Stimulated activated CD8-positive, alpha-beta memory T cell treated with anti-CD3 and anti-CD28 coated beads, Interleukin-15, amount 100 ng/mL, for 1 hour (primary cell): ENCODE measurements at places on chromosomes 1 and 21.

- DNase-seq: no peak
Observed at GRCh38 chr1:23102289-23102688, 66.4 kb downstream of the LUZP1 start.

DNA sequence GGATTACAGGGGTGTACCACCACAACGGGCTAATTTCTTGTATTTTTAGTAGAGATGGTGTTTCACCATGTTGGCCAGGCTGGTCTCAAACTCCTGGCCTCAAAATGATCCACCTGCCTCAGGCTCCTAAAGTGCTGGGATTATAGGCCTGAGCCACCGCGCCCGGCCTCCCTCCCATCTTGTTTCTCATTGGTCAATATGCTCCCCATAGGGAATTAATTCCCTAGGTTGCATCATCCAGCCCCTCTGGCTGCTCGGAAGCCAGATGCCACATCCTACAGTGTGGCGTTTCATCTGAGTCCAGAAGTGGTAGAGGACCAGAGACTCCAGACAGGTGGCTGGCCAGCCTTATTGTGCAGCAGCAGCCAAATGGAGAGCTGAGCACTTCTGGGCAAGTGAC lies 11.5 kb upstream of the VASH2 start:
- DNase-seq: no peak

DNA sequence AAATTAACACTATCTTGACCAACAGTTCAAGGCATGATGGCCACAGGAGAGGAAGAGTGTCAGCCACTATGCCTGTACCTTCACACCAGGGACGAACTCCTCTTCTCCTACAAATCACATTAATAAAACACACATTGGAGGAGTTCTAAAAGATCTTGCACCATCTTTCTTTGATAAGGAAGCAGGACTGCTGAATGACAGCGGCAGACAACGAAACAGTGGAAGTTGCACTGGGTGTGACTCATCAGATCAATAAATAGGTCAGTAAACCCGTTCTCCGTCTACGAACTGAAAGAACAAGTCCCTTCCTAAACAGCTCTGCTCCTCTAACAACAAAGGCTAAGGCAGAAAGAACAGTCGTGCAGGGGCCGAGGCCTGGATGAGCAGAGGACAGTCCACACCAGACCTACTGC lies 23.1 kb downstream of the UBE2G2 start:
- DNase-seq: no peak

DNA sequence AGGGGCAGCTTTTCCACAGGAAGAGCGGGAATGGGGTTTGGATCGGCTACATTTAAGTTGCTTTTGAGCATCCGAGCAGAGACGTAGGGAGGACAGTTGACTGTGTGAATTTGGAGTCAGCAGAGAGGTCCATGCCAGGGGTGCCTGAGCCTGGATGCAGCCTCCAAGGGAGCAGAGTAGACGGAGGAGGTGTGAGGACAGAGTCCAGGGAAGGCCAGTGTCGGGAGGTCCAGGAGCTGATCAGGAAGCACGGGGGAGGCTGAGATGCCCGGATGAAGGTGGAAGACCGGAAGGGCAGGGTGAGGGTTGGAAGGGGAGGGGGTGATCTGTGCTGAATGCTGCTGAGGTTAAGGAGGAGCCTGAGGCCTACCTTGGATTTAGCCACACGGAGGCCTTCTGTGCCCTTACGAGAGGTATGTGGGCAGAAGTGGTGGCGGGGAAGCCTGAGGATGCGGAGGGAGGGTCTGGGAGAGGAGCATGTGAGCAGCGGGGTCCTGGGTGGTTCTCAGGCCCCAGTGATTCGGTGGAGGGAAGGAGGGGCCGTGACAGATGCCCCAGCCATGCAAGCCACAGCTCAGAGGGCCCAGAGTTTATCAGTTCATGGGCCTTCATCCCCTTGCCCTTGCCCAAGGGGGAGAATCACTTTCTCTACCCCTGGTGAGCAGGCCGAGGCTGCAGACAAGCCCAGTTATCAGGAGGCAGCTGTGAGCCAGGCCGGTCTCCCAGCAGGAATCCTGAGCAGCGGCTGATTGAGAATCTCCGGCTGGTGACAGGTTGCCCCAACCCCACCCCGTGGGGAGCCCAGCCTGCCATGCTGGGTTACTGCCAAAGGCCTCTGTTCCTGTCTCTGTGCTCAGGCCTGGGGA lies 54.0 kb upstream of the ACTL8 start:
- DNase-seq: no peak

- no peak for DNase-seq
Observed at GRCh38 chr1:105997516-105997915, 1059.0 kb upstream of the PRMT6 start.

DNA sequence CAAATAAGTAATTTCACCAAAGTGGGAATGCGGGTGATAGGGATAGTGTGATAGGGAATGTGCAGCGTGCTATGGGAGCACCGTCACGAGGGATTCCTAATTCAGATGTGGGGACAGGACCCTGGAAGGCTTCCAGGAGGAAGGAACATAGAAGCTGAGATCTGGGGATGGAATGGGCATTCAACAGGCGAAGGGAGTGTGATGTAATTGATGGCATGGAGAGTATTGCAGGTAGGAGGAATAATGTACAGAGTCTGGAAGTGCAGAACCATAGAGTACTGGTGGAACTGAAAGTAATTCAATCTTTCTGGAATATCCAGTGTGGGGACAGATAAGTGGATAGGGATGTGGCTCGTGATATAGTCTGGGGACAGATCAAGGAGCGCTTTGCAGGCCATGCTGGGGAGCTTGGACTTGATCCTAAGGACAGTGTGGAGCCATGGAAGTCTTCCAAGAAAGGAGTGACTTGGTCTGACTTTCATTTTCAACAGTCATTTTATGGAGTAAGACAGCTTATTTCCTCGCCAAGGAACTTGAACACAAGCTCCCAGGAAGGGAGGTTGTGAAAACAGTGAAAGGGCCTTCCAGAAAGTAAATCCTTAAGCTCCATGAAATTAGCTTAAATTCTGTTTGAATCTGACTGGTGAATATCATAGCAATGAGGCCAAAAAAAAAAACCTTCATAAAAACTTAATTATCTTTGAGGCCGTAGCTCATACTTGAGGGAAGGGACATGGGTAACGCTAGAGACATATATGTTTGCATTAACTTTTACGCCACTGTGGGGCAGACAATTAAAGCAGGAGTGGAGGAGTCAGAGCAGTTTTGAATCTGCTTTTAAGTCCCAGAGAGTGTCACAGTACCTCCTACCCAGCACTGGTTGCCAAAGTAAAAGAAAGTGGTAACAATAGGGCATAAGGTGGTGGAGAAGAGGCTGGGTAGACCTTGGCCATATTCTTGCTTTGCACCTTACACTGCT lies 55.8 kb downstream of the ROR1 start:
- no peak for DNase-seq

DNA sequence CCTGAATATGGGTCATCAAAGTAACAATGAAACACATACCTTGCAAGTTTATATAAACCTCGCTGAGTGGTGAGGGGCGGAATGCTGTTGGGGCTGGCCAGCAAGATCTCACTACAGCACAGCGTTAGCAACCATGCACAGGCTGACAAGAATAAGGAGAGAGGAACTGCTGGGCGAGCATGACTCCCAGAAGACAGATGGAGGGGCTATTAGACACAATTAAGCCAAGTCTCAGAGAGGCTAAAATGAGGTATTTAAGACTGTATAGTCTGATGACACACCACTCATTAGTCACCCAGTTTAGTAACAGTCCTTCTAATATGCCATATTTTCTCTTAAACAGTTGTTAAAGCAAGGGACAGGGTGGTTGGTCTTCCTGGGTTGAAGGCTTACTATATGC lies 340.2 kb upstream of the NR5A2 start:
- DNase-seq: no peak

DNA sequence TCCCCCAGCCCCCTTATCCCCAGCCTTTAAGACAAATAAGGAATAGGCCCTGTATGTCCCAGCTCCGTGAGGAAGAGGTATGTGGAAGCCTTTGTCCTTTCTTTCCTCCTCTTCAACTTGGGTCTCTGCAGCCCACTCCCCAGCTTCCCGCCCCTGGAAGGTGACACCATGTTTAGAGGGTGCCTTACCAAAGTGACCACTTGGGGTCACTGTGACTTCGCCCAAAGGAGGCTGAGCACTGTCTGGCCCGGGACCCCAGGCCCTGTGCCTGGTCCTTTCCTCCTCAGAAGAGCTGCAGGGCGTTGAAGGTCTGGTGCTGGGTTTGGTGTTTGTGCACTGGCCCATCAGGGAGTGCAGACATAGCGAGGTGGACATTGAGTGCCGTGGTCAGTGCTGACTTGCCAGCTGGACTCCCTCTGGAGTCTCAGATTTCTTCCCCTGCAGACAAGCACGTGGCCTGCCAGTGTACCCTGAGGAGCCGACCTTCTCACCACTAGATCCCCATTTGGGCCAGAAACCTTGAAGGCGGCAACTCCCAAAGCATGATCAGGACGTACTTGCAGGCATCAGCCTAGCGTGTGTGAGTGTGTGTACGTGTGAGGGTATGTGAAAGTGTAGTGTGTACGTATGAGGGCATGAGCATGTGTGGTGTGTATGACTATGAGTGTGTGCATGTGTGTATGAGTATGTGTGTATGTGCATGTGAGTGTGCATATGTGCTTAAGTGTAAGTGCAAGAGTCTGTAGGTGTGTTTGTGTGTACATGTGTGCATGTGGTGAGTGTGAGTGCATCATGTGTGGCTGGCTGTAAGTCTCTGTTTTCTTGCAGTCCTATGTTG lies 181.4 kb upstream of the KIAA0040 start:
- DNase-seq: no peak

DNA sequence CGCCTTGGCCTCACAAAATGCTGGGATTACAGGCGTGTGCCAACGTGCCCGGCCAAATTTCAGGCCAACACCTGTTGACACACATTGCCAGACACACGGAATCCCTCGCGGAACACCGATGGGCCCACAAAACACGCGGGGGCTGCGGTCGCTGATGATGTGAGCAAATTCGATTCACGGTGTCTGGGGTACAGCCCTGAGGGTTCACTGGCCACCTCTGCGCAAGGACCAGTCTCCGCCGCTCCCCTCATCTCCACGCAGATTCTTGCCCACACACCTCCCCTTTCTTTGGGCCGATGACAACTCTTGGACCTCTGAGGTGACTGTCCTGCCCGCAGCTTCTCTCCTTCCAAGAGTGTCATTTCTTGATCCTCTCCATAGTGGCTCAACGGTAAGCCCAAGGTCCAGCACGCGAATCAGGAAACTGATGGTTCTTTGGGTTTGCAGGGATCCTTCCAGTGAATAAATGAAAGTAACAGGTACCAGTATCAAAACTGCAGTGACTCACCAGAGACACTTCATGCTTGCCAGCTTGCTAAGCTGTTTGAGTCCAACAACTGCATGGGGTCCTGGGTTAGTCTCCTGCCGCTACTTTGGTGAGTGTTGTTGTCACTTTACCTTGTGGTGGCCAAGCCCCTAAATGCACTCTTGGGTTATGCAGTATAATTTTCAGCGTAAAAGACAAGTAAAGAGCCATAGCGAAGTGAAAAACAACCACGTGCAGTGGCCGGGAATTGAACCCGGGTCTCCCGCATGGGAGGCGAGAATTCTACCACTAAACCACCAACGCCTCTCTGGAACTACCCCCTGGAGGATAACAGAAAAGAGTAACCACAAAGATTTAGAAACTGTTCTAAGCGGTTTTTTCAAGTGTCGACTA lies 11.0 kb upstream of the RNU1-3 start:
- no peak for DNase-seq

- no peak for DNase-seq
Observed at GRCh38 chr1:180040034-180040433, 85.4 kb downstream of the CEP350 start.

DNA sequence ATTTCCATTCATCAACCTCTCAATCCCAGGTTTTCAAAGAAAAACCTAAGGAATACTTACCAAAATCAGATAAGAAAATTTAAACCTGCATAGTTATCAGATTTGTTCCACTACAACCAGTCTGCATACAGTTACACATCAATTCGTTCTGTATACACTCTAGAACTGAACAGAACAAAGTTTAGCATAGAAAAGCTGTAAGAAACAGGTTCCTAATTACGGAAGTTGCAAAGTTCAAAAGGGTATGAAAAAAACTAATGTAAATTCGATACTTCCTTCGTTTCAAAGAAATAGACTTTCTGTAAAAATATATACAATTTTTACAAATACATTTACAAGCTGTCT lies 3.1 kb downstream of the MCL1 start:
- DNase-seq: no peak

DNA sequence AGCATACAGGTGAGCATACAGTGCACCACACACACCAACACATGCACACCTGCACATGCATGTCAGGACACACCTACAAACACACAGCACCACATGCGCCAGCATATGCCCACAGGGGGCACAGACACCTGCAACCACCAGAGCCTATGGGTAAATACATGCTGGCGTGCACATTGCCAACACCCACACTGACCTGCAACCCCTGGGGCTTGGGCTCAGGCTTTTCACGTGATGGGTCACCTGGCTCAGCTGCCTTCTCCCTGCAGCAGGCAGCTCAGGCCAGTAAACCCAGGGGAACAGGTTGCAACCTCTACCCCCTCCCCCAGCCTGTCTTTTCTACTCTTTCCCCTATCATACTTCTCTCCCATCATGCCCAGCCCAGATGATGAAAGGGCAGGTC lies 8.1 kb downstream of the CD247 start:
- no peak for DNase-seq

DNA sequence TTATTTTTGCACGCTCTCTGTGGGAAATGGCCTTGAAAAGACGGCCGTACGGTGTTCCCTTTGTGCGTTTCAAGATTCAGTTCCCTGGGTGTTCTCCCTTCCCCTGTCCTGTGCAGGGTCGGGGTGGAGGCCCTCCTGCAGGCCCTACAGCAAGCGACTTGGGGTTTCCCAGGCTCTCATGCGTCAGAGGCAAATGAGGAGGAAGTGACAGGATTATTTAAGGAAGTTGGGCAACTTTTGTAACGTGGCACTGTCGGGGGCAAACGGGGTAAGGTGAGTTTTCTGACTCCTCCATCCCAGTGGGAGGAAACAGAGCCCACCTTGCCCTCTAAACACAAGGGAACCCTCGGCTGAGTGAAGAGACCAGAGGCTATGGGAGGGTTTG lies 16.1 kb upstream of the AJAP1 start:
- no peak for DNase-seq

GRCh38 chr1:38533772-38534472 lies 325.6 kb downstream of the RRAGC start:
- no peak for DNase-seq

DNA sequence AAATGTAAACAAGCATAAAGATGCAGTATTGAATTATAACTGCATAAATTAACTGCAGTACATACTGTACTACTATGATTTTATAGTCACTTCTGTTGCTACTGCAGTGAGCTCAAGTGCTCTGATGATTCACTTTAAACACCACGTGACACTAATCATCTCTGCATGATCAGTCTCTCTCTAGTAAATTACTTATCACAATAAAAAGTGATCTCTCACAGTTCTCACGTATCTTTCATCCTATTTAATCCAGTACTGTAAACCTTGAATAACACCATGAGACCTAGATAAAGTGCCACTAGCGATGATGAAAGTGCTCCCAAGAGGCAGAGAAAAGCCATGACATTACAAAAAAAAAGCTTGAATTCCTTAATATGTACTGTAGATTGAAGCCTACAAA lies 1242.0 kb downstream of the AMY1C start:
- no peak for DNase-seq

DNA sequence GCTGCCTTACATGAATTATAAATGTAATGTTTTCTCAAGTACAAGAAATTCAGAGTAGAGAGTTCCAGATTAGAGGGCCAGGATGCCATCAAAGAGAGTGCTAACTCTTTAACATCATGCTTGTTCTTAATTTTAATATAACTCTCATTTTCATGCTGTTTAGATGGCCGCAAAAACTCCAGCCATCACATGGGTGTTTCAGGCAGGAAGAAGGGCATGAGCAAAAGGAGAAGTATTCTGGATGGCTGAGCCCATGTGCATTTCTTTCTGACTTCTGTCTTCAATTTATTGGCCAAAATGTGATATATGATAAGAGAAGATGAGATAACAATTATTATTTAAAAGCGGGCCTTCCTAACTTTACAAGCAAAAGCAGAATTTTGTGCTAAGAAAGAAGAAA lies 1328.6 kb downstream of the MRPL39 start:
- no peak for DNase-seq
